ENCODE measurements at places on chromosomes 7 and 10. TPM values are rescaled to one million over a fixed set of nuclear protein-coding genes. Genes with fewer than 3 reads are reported as not detected.

DNA sequence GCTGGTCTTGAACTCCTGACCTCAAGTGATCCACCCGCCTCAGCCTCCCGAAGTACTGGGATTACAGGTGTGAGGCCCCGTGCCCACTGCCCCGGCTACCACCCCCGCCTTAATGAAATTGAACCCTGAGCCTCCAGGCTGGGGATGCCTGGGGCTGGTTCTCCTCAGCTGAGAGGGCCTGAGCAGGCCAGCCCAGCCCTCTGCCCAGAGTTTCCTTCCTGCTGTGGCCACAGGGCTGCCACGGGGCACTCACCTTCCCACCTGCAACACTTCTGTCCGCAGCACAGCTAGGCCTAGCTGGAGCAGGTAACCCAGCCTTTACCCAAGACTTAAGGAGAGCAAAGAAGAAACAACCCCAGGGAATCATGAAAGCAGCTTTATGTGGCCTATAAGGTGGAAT is 78.1 kb upstream of the ANLN start:
- no peaks in the 10 kb centered on the region for H3K36me3 ChIP-seq
- H3K27ac ChIP-seq = no peak overlapping the region
- peaks cover 3% of the 10 kb centered on the region for H3K4me1 ChIP-seq
- no peak for DNase-seq

- H3K4me3 ChIP-seq = no peak overlapping the region
- no peak for DNase-seq
- H3K4me1 ChIP-seq = no peaks in the 10 kb centered on the region
- no peaks in the 10 kb centered on the region for H3K27me3 ChIP-seq
Measured at GRCh38 chr7:133698127-133698526, 429.0 kb upstream of the LRGUK start.

- DNase-seq = no peak
- no peaks in the 10 kb centered on the region for H3K27me3 ChIP-seq
- no peaks in the 10 kb centered on the region for H3K36me3 ChIP-seq
- H3K4me3 ChIP-seq = no peak overlapping the region
- H3K4me1 ChIP-seq = no peaks in the 10 kb centered on the region
Measured at GRCh38 chr7:102147008-102147407, 139.7 kb upstream of the SH2B2 start.

DNA sequence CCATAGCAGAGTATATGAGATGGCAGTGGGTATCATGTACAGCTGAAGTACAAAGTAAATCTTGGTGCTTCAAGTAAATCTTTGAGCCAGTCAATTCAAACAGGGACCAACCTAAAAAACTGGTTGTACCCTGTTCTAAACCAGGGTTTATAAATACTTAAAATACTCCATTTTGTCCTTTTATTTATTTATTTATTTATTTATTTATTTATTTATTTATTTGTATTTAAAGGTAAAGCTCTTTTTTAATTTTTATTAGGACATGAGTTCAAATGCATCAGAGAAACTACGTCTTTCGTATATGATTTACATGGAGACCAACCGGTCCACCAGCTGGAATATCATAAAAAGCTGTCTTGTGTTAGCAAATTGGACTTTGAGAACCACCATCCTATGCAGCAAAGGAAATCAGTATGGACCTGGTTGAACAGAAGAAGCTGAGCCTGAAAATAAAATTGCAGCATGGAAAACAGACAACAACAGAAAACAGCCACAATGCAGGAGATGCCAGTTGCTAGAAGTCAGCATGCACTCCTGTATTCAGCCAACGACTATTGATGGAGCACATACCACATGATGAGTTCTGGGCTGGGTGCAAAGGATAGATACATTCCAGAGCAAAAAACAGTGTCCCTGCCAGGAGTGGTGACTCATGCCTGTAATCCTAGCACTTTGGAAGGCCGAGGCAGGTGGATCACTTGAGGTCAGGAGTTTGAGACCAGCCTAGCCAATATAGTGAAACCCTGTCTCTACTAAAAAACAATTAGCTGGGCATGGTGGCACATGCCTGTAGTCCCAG is 60.0 kb downstream of the PLXNA4 start:
- no peak overlapping the region for H3K4me3 ChIP-seq
- no peaks in the 10 kb centered on the region for H3K36me3 ChIP-seq
- no peak overlapping the region for H3K27ac ChIP-seq

DNA sequence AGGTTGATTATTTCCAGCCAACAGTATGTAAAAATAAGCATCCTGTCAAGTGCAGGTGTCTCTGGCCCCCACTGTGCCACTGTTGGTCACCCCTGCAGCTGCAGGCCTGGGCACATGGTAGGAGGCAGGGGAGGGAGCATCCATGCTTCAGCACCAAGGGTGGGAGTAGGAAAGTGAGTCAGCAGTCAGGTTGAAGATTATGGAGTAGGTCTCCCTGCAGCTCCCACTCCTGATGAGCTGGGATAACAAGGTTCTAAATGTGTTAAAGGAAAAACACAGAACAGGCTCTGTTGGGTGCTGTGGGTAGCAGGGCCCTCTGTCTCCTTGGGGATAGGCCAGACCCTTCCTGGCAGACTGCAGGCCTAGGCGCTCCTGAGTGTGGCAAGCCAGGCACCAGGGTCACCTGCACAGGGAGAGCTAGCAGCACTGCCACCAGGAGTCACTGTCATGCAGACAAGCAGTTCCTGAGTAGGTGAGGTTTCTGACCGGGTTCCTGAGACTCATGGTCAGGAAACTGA is 59.3 kb downstream of the NUDCD3 start:
- no peak overlapping the region for H3K4me3 ChIP-seq
- no peaks in the 10 kb centered on the region for H3K27me3 ChIP-seq
- H3K4me1 ChIP-seq = peaks cover 8% of the 10 kb centered on the region

- peaks cover 27% of the 10 kb centered on the region for H3K4me1 ChIP-seq
- no peak for DNase-seq
- no peaks in the 10 kb centered on the region for H3K36me3 ChIP-seq
- no peaks in the 10 kb centered on the region for H3K27me3 ChIP-seq
- H3K27ac ChIP-seq = no peak overlapping the region
- no peak overlapping the region for H3K4me3 ChIP-seq
Measured at GRCh38 chr7:138755842-138756590, 41.8 kb upstream of the TMEM213 start.

- H3K4me3 ChIP-seq = no peak overlapping the region
- no peaks in the 10 kb centered on the region for H3K4me1 ChIP-seq
- no peaks in the 10 kb centered on the region for H3K27me3 ChIP-seq
- no peak overlapping the region for H3K27ac ChIP-seq
- H3K36me3 ChIP-seq = no peaks in the 10 kb centered on the region
Measured at GRCh38 chr7:80018941-80019808, 115.5 kb upstream of the GNAI1 start.

DNA sequence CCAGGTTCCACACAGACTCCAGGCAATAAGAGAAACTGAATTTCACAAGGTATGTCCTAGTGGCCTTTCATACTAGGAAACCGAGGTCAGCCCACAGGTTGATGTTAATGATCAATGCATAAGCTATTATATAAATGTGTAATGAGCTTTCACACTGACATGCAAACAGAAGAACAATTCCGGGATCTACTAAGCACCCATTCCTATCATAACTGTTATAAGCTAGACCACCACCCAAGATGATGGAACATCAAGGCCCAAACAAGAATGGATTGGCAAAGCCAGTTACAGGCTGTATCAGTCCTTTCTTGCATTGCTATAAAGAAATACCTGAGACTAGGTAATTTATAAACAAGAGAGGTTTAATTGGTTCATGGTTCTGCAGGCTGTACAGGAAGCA is 15.2 kb downstream of the SORBS1 start:
- no peaks in the 10 kb centered on the region for H3K27me3 ChIP-seq
- no peaks in the 10 kb centered on the region for H3K36me3 ChIP-seq

The CYP3A5 gene
- not detected for total RNA-seq

The CYP2C19 gene
- total RNA-seq = not detected

The PRLHR gene
- not detected for total RNA-seq

The MYL10 gene
- not detected for total RNA-seq

The GRK5 gene
- total RNA-seq = 26.7 TPM

The ATG9B gene
- 29.3 TPM for total RNA-seq
